ENCODE measurements at places on chromosomes 11 and 22. TPM values are rescaled to one million over a fixed set of nuclear protein-coding genes. Genes with fewer than 3 reads are reported as not detected.

DNA sequence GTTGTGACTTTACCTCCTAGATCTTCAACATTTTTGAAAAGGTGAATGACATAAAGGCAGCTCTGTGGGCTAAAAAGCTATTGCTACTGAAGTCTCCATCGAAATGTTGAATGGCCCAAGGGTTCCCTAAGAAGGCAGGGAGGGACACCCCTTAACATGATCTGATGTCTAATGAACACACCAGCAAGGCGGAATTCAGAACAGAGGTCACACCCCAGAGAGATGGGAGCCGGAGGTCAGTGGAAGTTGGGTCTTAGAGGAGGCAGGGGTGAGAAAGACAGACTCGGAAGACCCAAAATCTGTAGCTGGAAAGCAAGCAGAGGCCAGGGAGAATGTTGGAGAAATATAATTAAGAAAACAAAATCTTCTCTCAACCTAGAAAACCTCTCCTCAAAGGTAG, 79.0 kb downstream of the TRIM29 start:
- H3K36me3 ChIP-seq: no peaks in the 10 kb centered on the region
- no peak overlapping the region for H3K4me3 ChIP-seq
- peaks cover 77% of the 10 kb centered on the region for H3K27me3 ChIP-seq

DNA sequence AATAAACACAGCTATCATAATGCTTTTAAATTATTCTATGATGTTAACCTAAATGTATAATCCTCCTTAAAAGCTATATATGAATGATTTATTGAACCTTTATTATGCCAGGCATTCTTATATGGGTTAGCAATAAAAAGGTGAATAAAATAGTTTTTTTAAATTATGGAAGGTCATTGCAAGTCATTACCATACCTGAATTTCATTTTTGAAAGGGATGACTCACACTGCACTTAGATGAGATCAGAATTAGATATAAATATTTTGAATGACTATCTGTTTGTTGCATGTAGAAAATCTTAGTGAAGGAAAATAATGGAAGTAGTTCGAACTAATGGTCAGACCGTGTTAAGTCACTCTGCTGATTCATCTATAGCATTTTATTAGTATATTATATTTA, 822.3 kb downstream of the LUZP2 start:
- no peaks in the 10 kb centered on the region for H3K4me1 ChIP-seq
- no peaks in the 10 kb centered on the region for H3K36me3 ChIP-seq
- no peak overlapping the region for H3K27ac ChIP-seq
- no peak for DNase-seq

GRCh38 chr11:110076371-110076965, 16.7 kb upstream of the ZC3H12C start:
- H3K4me3 ChIP-seq: no peak overlapping the region
- H3K27ac ChIP-seq: no peak overlapping the region
- H3K27me3 ChIP-seq: no peaks in the 10 kb centered on the region
- DNase-seq: no peak

Gene OR52I1
- not detected for total RNA-seq

Gene SCGB1A1
- not detected for total RNA-seq

Gene PRR33
- not detected for total RNA-seq

Data from Calu3 (cell line).